Endodermal cell (in vitro differentiated cells): ENCODE measurements at places on chromosomes 12 and 14. TPM values are rescaled to one million over a fixed set of nuclear protein-coding genes. Genes with fewer than 3 reads are reported as not detected.

- H3K36me3 ChIP-seq, result peaks cover 10% of the 10 kb centered on the region
- no peak overlapping the region for H3K27ac ChIP-seq
- peak overlapping the region; percentile 2 for H3K4me3 ChIP-seq
- H3K27me3 ChIP-seq, result no peaks in the 10 kb centered on the region
- H3K4me1 ChIP-seq, result no peaks in the 10 kb centered on the region
Observed at GRCh38 chr12:24919346-24920001, 29.4 kb downstream of the BCAT1 start.

Gene SMIM41
- total RNA-seq, result not detected in 3 replicates

Gene SERPINA5
- 2.0 to 2.8 TPM (median 2.1 TPM) in 3 replicates for total RNA-seq

GRCh38 chr14:61177279-61178225, 103.6 kb downstream of the TMEM30B start:
- H3K36me3 ChIP-seq, result no peaks in the 10 kb centered on the region
- H3K4me3 ChIP-seq, result no peak overlapping the region
- H3K27ac ChIP-seq, result no peak overlapping the region
- peak; percentile 58 for DNase-seq
- H3K27me3 ChIP-seq, result no peaks in the 10 kb centered on the region

GRCh38 chr14:23433457-23433856, 2.0 kb downstream of the MYH7 start:
- no peak overlapping the region for H3K27ac ChIP-seq
- H3K4me3 ChIP-seq, result no peak overlapping the region
- H3K27me3 ChIP-seq, result no peaks in the 10 kb centered on the region
- peaks cover 23% of the 10 kb centered on the region for H3K4me1 ChIP-seq

DNA sequence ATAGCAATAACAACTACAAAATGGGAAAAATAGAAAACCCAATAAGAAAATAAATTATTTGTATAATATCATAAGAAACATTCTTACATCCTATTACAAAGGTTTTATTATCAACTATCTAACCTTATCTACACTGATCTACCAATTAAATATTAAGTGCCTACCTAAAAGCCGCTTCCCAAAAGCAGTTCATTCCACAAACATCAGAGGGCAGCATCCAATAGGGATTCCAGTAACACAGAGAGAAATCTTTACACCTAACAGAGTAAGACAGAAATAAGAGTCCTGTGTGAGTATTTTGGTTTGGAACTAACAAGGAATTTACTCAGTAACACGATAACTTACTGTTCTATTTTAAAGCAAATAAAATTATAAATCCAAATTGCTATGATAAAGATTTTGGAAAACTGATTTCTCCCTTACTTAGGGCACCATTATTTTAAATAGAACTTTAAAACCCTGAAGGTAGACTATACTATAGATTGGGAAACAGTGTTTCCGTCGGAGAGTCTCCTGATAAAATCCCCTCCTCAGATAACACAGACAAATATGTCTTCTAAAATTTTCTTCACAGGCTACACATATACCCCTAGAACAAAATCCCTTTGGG, 15.0 kb downstream of the GXYLT1 start:
- H3K4me3 ChIP-seq, result no peak overlapping the region
- H3K36me3 ChIP-seq, result no peaks in the 10 kb centered on the region
- H3K27ac ChIP-seq, result no peak overlapping the region
- peaks cover 3% of the 10 kb centered on the region for H3K4me1 ChIP-seq
- peak; percentile 72 for DNase-seq

DNA sequence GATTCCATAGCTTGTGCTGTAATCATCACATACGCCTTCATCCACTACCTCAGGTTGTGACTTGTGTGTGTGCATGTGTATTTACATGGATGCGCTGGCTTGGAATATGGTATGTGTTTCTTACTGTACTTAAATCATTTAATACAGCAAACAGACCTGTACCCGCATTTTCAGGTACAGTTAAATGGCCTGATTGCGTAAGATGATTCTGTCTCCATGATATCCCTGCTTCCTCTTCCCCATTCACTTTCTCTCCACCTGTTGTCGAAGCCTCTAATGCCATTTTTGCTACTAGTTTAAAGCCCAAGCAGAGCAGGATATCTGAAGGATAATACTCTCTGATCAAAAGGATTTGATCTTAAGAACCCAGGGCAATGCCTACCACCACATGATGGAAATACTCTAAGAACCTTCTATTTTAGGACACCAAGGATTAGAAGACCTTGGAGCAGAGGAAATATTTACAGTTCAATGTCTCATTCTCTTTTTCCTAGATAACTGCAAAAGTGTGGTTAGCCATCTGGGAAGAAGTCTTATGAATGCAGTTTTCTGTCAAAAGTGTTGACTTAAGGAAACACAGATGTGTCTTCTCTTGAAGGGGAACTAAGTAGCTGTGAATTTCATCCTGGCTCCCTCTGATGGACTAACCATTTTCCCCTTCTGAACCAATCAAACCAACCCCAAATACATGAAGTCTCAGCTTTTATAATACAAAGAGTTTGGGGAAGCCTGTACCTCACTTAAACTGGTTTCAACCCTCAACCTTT, 78.7 kb downstream of the HELB start:
- no peaks in the 10 kb centered on the region for H3K36me3 ChIP-seq
- no peak overlapping the region for H3K27ac ChIP-seq
- DNase-seq, result no peak
- no peaks in the 10 kb centered on the region for H3K4me1 ChIP-seq
- H3K4me3 ChIP-seq, result no peak overlapping the region

DNA sequence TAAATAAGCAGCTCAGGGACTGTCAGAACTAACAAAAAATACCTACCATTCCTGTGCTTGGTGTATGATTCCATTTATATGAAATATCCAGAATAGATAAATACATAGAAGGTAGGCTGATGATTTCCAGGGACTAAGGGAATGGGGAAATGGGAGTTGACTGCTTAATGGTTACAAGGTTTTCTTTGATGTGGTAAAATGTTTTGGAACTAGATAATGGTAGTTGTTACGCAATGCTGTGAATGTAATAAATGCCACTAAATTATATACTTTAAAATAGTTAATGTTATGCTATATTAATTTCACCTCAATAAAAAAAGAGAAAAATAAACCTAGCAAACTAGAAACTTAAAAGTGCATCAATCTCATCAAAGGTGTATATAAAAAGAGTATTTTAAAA, 41.1 kb downstream of the CEP83 start:
- no peaks in the 10 kb centered on the region for H3K27me3 ChIP-seq
- H3K4me1 ChIP-seq, result no peaks in the 10 kb centered on the region
- no peak overlapping the region for H3K27ac ChIP-seq
- no peak overlapping the region for H3K4me3 ChIP-seq
- DNase-seq, result no peak

DNA sequence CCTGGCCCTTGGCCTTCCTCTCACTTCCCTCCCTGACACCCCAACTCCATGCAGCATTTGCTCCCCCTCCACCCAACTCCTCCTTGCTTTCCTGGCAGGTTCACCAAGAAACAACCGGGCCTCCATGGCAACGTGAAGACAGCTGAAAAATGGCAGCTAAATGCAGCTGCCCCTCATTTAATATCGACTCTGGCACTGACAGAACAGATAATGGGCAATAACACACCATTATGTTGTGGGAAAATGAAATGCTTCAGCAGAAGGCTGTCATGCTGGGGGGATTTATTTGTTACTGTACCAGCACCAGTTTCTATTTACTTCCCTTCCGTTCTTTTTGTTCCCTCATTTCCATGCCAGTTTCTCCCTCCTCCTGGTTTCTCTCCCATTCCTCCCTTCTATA, 440.8 kb downstream of the NRXN3 start:
- no peak overlapping the region for H3K4me3 ChIP-seq
- no peaks in the 10 kb centered on the region for H3K4me1 ChIP-seq
- H3K36me3 ChIP-seq, result no peaks in the 10 kb centered on the region
- DNase-seq, result no peak
- peak overlapping the region; percentile 51 for H3K27ac ChIP-seq

DNA sequence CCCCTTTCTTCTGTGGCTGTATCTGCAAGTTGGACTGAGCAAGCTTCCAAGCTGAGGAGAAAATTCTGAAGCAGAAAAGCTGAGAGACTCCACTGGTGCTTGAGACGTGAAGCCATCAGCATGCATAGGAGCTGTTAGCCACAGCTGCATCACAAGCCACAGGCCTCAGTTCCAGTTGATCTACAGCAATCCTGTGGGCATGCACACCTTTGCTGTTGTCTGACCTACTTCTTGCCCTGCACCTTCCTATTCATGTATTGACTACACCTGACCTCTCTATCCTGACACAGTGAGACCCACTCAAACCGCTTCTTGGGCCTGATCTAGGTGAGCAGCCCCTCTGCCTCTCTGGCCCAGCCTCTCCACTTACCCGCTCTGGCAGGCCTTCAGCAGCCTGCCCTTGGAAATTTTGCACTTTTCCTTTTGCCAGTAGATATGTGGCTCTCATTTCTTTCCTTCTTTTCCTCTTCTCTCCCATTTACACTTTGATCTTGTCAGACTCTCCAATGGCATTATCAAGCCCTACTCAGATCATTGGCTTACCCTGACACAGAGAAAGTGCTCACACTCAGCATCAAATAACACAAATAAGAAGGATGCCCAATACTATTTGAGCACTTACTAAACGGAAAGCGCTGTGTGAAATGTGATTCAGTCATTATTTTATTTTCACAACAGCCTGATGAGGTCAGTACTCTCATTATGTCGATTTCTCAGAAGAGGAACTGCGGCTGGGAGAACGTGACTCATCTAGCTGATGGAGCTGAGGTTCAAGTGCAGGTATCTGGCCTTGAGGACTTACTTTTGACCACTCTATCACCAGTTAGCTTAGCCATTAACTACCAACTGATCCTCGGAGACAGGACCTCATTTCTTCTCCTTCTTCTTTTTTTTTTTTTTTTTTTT, 21.9 kb upstream of the PTGR2 start:
- no peak for DNase-seq
- H3K4me1 ChIP-seq, result peaks cover 10% of the 10 kb centered on the region
- H3K27me3 ChIP-seq, result no peaks in the 10 kb centered on the region

Gene HNRNPC
- total RNA-seq, result 853 to 1,005 TPM (median 1,003 TPM) in 3 replicates

GRCh38 chr12:124294780-124295341, at the start of gene RFLNA:
RFLNA (plus strand) TSS chr12:124295093; CDS start chr12:124295430, 337 bp downstream.
- H3K36me3 ChIP-seq, result no peaks in the 10 kb centered on the region
- peak; percentile 84 for DNase-seq
- H3K4me1 ChIP-seq, result no peaks in the 10 kb centered on the region
- peaks cover 28% of the 10 kb centered on the region for H3K27me3 ChIP-seq
- H3K27ac ChIP-seq, result no peak within 1 kb of the TSS

DNA sequence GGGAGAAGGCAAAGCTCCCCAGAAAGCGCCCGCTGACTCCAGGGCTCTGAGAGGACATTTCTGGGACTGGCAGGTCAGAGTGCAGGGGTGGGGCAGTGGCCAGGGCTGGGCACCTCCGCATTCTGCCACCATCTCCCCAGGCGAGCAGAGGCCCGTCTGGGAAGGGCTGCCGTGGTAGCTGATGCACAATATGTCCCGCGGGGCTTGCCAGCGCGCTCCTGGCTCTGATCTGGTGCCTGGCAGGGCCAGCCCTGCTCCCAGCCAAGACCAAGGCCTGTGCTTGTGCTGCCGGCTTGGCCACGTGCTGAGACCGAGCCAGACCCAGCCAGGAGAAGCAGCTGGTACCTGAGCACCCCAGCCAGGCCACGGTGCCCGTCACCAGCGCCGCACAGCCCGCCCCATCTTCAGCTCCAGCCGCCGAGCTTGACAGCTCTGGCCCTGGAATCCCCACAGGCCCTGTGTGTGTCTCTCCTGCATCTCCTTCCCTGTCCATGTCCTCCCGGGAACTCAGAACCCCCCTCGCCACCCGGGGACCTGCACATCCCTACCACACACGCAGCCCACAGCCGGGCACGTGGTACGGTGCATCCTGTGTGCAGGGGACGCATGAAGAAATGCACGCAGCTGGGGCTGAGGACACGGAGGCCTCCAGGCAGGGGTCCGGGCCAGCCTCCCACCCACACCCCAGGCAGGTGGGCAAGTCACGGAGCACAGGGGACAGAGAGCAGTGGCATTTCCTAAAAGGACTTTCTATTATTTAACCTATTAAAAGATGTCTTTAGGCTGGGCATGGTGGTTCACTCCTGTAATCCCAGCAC, 68.6 kb upstream of the C14orf180 start:
- no peak overlapping the region for H3K4me3 ChIP-seq
- H3K27me3 ChIP-seq, result no peaks in the 10 kb centered on the region
- no peaks in the 10 kb centered on the region for H3K4me1 ChIP-seq
- no peak overlapping the region for H3K27ac ChIP-seq

DNA sequence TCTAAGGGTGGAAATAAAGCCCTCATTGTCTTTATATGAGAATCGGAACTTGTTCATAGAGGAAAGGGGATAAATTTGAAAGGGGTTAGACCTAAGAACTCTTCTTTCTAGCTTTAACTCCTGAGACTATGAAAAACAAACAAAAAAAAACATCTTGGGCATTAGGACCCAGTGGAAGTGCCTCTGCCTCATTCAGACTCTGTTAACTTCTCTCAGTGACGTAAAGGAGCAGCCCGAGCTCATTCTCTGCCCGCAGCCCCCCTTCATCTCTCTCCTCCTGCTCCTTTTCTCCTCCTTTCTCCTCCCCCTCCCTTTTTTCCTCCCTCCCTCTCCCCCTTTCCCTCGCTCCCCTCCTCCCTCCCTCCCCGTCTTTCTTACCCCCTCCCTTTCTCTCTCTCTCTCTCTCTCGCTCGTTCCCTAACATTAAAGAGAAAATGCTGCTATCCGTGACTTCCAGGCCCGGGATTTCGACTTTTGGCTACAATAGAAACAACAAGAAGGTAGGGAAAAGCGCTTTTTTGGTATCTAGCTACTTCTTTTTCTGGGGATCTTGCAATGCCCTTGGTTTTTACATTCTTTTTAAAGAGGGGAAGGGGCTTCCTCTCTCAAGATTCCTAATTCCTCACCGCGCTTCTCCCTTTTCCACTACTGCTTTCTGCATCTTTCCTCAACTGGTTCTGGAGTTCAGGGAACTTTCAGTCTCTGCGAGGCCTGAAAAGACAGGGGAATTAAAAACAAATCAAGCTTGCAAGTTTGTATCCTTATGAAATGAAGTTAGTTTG, at the start of gene RBMS2:
TSS of gene RBMS2 (plus strand) at position 231 of the 782 bp plus-strand sequence. CDS start at position 435, 204 bp downstream.
- peak; percentile 93 for DNase-seq
- H3K4me1 ChIP-seq, result no peaks in the 10 kb centered on the region
- no peaks in the 10 kb centered on the region for H3K36me3 ChIP-seq
- peak within 1 kb of the TSS; percentile 91 for H3K4me3 ChIP-seq
- no peaks in the 10 kb centered on the region for H3K27me3 ChIP-seq

DNA sequence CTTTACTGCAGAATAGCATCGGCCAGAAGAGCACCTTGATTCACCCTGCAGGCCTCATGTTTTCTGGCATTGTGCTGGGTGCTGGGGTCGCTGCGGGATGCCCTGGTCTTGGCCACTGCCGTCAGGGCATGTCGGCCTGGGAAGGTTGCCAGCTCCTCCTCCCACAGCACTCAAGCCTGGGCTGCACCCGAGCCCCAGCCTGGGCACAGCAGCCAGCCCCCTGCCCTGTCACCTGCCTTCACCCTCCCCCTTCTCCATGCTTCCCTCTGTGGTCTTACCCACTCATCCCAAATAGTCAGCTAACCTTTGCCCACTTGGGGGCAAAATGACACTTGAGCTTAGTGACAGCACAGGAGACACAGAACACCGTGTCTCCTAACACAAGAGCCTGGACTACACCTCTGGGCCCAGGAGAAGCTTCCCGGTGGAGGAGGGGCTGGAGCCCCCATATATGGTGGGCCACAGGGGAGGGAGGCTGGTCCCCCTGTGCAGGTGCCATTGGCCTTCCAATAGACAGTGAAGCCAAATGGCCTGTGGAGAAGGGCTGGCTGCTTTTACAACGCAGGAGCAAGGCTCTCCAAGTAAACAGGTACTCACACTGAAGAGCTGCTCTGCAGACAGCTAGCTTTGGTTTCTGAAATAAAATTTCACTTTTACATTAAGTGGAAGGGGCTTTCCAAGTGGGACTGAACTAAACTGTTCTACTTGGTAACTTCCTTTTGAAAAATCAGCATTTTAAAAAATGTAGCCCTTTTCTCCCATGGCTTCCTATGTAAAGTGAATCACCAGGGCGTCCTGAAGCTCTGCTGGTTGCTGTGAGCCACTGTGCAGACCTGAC, 51.2 kb upstream of the AMN start:
- no peaks in the 10 kb centered on the region for H3K27me3 ChIP-seq
- DNase-seq, result no peak
- no peak overlapping the region for H3K27ac ChIP-seq
- H3K36me3 ChIP-seq, result peaks cover 13% of the 10 kb centered on the region
- peaks cover 13% of the 10 kb centered on the region for H3K4me1 ChIP-seq
- H3K4me3 ChIP-seq, result no peak overlapping the region
